DND-41 (cell line): ENCODE measurements at places on chromosomes 4 and X.

GRCh38 chr4:30538794-30539193 is 181.4 kb upstream of the PCDH7 start:
- no peak for DNase-seq

DNA sequence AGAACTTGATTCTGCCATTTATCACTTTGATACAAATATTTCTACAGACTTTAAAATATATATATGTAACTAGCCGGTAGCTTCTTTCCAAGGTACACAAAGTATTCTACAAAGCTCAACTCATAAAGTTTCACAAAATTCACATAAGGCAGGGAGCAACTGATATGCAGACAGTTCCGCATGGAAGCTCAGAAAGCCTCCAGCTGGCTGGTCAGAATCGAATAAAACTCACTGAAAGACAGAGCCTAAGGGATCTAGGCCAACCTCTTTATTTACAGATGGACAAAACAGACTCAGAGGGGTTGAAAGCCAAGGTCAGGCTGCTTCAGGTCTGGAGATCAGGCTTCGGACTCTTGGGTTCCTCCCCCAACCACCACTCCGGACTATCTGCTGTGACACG is 130.2 kb downstream of the DCTD start:
- DNase-seq, result no peak

DNA sequence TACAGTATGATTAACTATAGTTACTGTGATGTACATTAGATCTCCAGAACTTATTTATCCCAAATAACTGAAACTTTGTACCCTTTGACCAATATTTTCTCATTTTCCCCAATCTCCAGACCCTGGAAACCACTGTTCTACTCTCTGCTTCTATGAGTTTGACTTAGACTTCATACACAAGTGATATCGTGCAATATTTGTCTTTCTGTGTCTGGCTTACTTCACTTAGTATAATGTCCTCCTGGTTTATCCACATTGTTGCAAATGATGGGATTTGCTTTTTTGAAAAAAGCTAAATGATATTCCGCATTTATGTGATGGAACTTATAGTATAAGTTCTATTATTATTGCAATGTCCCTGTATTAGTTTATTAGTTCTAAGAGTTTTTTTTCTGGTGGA is 81.8 kb upstream of the SOD3 start:
- DNase-seq, result no peak

DNA sequence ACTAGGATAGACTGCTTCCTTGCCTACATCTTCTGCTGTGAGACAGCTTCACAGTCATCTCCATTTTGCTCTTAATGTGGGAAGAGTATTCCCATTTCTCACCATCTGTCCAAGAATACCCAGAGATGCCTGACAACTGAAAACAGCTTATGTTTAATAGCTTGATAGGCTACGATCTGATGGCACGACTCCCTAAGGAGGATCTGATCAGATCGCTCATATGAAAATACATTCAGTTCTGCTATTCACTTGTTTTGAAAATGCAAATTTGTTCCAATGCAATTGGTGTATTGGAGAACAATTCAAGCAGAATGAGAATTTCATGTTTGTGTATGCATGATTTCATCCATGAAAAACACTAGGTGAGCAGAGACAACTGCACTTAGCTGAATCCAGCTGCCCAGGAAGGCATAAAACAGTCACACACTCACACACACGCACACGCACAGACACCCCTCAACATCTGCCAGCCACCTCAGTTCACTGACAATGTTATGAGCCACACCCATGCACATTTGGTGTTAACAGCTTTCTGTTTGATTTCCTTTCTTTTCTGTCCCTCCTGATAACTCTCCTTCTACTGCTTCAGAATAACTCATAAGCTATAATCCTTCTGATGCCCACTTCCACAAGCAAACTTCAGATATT is 29.6 kb downstream of the TRIML1 start:
- DNase-seq, result no peak

DNA sequence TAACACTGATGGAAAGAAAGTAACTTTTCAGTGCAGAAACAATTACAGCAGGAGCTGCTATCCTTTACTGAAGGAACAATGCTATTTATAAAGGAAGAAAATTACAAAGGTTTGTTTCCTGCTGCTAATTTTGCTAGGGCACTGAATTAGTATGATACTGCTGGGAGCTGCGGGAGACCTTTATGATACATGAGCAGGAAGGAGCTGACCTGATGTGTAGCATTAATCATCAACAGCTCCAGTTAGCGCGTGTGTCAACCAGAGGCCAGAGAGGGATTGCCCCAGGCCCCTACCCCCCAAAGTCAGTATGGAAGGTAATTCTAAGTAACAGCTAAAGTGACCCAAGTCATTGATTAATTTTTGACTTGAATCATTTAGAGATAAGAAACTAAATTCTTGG is 728.9 kb downstream of the PCDH18 start:
- DNase-seq, result no peak

DNA sequence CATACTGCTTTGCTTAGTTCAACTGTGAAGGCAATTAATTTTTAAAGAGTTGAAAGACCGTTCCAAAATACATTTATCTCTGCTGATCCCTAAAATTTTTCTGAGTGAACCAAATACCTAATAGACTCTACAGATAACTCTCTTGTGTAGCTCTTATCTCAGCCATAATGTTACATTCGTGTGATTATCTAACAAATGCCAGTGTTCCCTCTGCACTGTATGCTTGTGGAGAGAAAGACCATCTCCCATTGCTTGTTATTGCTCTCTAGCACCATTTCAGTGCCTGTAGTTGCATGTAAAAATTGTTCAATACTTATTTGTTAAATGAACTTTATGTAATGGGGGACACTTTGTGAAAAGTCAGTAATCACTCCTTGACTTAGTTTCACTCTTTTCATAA is 81.3 kb upstream of the ATOH1 start:
- no peak for DNase-seq

GRCh38 chr4:102503831-102504786 is 3.0 kb downstream of the NFKB1 start:
- DNase-seq, result no peak

DNA sequence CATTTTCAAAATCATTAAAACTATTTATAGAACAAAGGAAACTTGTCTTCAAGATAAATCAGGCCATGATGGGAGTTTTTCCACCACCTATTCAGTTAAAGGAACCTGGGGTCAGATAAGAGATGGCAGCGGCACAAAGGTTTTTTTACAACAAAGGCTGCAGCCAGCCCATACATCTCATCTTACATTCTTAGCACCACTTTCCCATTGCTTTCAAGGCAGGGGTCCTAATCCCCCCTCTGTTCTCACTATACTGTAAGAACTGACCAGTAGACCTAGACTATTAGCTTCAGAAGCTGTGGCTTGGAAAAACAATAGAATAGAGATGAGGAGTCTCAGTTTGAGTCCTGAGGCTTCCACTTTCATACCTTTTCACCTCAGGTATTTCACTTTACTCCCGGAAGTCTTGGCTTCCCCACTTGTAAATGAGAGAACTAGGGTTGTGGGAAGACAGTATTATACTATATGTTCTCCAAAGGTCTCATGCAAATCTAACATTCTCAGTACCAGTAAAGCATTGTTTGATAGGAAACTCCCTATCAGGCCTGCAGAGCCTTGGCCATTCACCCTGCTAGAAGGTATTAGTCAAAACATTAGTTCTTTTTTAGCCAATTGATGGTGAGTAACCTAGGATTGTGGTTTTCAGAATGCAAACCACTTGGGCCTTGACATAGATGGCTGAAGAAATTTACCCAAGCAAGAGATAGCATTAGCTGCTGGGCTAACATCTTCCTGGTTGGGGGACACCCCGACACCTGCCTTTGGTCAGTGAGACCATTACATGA is 182.9 kb upstream of the PBDC1 start:
- DNase-seq, result no peak
